BE2C (cell line): ENCODE measurements at places on chromosomes 13 and 19.
A peak's percentile ranks its signal among the peaks of the same experiment; 100 is the strongest.

GRCh38 chr19:38084196-38084595, 139.8 kb downstream of the DPF1 start:
- no peak for DNase-seq

DNA sequence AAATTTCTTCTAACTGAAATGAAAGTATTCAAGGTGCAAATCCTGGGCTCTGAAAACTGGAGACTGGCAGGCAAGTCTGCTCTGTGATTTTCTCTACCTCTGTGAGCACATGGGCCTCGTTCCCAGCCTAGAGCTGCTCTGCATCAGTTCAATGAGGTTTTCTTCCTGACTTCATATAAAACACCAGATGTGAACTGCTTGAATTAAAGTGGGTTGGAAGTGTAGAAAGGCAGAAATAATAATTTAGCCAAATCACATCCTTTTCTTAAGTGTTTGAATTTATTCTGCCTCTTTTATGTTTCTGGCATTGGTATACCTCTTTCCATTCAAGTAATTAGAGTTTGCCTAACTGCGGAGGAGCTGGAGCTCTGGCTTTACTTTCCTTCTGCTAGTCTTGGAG, 540.8 kb downstream of the OLFM4 start:
- DNase-seq: no peak

GRCh38 chr19:3780786-3781304, 5.3 kb downstream of the MATK start:
- no peak for DNase-seq

DNA sequence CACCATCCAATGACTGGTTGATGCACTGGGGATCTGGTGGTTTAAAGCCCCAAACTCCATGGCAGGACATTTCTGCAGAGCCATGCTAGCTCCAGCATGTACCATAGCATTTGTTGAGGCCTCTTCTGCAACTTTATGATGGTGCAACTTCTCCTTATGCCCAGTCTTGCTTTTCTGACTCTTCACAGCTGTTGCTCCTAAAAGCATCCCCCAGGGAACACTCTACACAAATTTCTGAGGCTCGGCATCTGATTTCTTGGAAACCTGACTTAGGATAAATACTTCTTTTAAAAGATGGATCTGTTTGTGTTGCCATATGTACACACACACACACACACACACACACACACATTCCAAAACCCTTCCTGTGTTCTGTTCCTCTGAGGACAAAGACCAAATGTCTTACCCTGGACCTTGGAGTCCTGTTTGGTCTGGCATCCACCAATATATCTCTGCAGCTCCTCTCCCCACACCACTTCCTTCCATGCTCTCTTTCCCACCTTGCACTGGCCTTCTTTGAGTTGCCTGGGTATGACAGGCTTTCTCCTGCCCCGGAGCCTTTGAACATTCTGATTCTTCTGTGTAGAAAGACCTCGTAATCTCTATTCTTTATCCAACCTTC, 388.5 kb upstream of the ZNF507 start:
- DNase-seq: no peak

DNA sequence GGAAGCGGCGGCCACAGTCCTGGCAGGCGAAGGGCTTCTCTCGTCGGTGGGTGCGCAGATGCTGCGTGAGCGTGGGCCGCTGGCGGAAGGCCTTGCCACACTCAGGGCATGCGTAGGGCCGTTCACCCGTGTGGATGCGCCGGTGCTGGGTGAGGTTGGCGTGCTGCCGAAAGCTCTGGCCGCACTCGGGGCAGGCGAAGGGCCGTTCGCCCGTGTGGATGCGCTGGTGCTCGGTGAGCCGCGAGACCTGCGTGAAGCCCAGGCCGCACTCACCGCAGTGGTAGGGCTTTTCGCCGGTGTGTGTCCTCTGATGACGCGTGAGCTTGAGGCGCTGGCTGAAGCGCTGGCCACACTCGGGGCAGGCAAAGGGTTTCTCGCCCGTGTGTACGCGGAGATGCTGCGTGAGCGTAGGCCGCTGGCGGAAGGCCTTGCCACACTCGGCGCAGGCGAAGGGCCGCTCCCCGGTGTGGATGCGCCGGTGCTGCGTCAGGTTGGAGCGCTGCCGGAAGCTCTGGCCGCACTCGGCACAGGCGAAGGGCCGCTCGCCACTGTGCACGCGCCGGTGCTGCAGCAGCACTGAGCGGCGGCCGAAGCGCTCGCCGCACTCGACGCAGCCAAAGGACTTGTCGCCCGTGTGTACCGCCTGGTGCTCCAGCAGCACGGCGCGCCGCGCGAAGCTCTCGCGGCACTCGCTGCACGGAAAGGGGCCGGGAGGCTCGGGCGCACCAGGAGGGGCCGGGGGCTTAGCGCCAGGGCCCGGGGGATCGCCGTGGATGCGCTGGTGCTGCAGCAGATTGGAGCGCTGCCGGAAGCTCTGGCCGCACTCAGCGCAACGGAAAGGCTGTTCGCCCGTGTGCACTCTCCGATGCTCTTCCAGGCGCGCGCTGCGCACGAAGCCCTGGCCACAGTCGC, 4.0 kb upstream of the UBE2M start:
- peak; percentile 51 for DNase-seq

DNA sequence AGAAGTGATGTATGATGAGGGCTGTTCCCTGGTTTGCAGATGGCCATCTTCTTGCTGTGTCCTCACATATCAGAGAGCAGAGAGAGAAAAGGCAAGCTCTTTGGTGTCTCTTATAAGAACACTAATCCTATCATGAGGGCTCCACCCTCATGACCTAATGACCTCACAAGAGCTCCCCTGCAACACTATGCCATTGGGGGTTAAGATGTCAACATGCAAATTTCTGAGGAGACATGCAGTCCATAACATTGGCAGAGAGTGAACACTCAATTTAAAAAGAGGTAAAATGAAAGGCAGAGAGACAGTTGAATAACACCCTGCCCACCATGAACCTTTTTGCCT, 10.9 kb downstream of the FAM187B start:
- DNase-seq: no peak
